ENCODE measurements at places on chromosomes 16 and 17.

DNA sequence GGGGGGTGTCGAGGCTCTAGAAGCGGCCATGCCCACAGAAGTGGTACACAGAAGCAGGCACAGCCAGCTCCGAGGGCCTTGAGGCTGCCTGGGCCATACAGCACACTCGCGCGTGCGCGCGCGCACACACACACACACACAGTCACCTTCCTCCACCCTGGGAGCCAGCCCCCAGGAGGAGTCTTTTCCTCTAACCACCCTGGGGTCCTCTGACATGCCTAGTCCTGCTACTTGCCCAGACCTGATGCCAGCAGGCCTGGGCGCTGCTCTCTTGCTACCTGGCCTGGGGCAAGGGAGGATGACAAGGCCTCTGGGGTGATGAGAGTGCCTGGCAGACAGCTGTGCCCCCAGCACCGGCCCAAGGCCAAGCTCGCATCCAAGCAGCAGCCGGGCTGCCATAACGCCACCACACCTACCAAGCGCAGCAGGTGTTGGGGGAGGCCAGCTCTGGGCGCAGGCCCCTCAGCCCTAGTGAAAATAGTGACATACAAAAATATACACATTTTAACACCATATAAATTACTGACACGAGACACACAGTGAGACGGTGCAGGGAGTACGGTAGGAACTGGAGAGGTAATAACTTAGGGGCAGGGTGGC is 41.1 kb downstream of the TSC2 start:
- no peak for DNase-seq

DNA sequence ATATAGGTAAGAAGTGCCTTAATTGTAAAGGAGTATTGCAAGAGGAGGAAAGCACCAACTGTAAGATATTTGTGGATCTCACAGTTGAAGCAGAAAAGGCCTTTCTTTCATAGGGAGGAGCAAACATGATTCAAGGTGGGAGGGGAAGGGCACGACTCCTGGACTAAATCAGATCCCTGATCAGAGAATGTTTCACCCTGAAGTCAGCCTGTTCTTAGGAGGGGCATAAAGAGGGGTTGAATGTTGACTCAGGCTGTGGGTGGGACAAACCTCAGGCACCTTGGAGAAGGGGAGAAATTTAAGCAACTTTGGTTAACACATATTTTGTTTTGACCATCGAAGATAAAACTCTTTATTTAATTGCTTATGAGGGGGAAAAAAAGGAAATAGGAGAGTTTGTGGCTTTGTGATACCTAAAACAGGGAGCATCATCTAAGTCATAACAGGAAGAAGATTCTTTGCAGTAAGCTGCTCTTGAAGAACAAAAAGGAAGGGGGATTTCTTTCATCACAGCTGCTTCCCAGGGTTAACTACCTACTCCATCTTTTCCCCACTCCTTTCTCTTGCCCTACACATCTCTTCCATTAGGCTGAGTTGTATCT is 158.6 kb upstream of the ZNF267 start:
- no peak for DNase-seq

- DNase-seq = no peak
Measured at GRCh38 chr16:61182391-61182790, 853.8 kb downstream of the CDH8 start.

GRCh38 chr17:48618256-48618896 is 3.3 kb upstream of the HOXB8 start:
- peak; percentile 76 for DNase-seq

DNA sequence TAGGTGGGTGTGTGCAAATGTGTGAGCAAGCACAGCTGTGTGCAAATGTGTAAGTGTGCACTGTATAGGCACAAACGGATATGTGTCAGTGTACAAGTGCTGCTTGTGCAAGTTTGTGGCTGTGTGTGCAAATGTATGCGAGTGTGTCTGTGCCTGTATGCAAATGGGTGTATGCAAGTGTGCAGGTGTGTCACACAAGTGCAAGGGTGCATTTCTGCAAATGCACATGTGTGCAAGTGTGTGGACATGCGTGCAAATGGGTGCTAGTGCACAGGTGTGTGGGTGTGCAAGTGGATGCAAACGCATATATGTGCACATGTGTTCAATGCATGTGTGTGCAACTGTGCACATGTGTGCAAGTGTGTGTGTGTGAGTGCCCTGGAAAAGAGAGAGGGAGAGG is 76.5 kb upstream of the TNRC6C start:
- DNase-seq = no peak

DNA sequence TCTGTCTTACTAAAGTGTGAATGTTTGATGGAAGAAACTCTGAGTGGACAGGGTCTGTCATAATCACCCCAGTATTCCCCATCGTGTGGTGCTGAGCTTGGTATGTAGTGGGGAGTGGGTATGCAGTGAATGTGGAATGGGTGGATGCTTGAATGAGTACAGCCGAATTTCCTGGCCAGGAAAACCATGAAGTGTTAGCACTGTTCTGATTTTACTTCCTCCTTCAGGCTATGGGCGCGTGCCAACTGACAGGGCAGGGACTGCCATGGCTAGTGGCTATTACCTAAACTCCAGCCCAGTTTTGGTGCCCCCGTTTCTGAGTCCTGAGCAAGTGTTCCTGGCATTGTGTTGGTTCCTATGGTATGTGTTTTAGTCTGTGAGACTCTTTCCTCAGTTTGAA is 48.6 kb downstream of the PRKCA start:
- DNase-seq = no peak

DNA sequence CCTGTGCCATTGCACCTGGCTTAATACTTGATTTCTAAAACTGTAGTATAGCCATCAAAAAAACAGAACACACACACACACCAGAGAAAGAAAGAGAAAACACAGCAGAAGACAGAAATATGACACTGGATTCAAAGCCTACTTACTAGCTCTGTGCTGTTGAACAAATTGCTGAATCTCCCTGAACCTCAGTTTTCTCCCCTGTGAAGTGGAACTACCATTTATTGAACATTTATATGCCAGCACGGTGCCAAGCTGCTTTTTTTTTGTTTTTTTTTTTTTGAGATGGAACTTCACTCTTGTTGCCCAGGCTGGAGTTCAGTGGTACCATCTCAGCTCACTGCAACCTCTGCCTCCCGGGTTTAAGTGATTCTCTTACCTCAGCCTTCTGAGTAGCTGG is 13.2 kb upstream of the ALOX12B start:
- DNase-seq = no peak

DNA sequence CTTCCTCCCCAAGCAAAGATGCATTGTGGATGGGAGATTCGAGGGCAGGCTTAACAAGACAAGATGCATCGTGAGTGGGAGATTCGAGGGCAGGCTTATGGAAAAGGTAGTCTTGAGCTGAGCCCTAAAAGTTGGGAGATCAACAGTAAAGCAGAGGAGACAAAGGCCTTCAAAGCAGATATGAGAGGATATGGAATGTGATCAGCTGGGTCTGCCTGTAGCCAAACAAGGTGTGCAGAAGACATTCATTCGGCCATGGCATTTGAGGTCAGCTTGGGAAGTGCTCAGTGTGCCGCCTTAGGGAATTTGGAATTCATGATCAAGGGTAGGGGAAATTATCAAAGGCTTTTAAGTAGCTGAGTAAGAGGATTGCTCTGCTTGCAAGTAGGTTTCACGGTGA is 39.5 kb downstream of the DNAH9 start:
- DNase-seq = no peak

DNA sequence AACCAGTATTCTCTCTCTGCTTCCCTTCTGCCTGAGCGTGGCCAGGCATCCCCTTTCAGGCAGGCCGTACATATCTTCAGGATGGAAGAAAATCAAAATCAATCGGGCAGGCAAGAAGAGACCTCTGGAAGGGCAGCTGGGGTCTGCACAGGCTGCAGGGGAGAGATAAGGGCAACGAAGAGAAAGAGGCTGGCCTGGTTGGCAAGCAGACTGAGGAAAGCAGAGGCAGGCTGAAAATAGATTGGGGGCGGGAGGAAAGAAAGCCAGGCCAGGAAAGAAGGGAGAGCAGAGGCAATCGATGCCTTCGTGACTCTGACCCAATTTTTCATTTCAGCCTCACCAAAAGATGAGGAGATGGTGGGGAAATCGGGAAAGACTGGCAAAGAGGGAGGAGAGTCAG is 18.1 kb downstream of the PIPOX start:
- DNase-seq = no peak

- DNase-seq = no peak
Measured at GRCh38 chr17:47967607-47968252, 3.2 kb upstream of the CDK5RAP3 start.

GRCh38 chr16:85188822-85189672 is 76.8 kb upstream of the CIBAR2 start:
- no peak for DNase-seq

DNA sequence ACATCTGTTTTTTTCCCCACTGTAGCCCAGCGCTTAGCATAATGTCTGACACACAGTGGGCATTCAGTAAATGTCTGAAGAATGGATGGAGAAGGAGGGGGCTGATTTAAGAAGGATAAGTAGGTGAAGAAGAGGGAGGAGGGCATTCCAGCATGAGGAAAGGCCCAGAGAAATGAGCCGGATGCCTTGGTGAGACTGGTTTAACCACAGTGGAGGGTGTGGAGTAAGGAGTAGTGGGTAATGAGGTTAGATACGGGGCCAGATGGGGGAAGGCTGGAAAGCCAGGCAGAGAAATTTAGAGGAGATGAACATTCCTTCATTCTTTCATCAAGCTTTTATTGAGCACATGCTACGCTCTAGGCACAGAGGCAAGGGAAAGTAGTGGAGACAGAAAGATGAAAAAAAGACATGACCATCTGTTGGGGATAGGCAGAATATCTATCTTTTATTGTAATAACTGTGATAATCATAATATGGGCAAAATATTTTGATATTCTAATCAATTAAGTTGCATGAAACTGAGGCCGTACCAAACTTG is 43.7 kb upstream of the NFAT5 start:
- no peak for DNase-seq

DNA sequence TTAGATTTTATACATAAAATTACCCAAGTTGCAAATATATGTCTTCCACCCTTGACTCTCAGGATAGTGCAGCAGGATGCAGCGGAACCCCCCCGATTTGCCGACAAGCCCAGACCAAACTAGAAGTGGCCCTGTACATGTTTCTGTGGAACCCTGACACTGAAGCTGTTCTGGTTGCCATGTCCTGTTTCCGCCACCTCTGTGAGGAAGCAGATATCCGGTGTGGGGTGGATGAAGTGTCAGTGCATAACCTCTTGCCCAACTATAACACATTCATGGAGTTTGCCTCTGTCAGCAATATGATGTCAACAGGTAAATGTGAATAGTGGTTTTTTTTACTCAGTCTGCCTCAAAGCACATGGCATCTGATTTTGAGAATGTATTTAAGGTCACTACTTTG is 70.7 kb downstream of the OMG start:
- DNase-seq = no peak

DNA sequence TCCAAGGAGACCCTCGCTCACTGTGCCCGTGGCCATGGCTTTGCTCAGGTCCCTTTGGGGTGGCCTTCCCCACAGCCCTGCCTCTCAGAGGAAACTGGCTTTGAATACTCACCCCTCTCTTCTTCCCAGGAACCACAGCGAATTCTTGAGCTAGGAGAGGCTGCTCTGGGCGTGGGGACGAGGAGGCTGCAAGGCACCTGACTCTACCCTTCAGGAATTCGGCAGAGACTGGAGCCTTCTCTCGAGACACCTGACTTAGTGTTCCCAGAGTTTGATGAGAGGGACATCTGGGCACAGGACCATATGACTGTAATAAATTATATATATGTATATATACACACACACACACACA is 6.2 kb downstream of the LLGL2 start:
- no peak for DNase-seq

- DNase-seq = no peak
Measured at GRCh38 chr17:31570951-31571892, 179.7 kb downstream of the RAB11FIP4 start.

GRCh38 chr17:17769869-17770631 is 66.7 kb downstream of the SREBF1 start:
- no peak for DNase-seq

DNA sequence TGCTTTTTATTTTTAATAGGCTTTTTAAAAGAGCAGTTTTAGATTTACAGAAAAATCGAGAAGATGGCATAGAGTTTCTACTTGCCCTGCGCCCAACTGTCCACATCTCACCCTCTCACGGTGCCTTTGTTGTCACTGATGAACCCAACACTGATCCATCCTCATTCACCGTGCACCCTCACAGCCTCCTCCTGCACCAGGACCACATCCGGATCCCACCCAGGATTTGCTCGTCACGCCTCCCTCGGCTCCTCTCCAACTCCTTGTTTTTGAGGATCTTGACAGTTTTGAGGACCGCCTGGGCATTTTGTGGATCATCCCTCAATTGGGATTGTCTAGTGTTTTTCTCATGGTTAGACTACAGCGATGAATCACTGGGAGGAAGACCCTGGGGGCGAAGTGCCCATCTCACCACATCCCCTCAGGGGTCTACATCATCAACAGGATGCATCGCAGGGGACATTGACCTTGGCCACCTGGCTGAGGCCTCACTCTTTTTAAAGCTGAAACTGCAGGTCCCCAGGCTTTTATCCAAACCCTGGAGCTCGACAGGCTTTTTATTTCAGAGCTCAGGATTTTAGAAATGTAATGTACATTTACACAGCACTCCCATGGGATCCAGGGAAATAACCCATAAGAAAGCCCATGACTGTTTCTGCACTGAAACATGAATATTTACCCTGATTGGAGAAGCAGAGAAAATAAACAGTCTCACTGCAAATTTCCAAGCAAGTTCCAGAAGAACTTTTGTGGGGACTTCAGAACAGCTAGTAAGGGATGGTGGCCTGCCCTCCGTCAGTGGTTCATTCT is 71.8 kb upstream of the ZNF469 start:
- DNase-seq = no peak

DNA sequence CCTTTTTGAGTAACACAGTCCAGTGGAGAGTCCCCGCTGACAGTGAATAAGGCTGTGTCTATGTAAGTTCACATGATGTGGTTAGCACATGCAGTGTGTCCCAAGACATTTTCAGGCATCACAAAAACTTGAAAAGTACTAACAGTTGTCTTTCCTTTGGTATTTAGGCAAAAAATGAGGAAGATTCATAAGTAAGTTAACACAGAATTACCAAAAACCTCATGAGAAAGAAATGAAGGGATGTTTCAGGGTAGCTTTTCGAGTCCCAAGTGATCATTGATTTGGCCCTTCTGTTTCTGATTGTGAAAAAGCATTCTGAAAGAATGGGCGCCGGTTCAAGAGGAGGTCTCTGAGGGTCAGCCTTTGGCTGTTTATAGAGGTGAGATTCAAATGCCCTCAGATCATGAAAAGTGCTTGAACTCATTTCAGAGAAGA is 529 bp upstream of the ASPA start:
- DNase-seq = no peak

- DNase-seq = no peak
Measured at GRCh38 chr16:54033747-54034146, 252.8 kb downstream of the IRX3 start.

- no peak for DNase-seq
Measured at GRCh38 chr16:88508868-88509748, 56.0 kb downstream of the ZFPM1 start.

- peak; percentile 43 for DNase-seq
Measured at GRCh38 chr17:39757931-39758873, 20.5 kb downstream of the GRB7 start.

DNA sequence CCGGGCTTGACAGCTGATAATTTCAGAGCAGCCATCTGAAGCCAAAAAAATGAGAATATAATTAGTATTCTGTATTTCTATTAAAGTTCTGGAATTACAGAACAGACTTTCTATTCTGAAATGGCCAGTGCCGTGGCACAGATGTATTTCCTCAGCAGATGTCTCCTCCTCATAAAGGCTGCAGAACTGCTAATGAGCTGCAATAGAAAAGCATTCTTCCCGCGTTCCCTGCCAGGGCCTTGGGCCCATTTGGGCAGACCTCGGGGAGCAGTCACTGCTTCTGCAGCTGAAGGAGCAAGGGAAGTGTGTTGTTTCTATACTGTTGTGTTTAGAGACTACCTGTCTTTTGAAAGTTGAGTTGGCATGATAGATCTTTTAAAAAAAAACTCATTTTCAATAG is 152.6 kb upstream of the CACNG5 start:
- no peak for DNase-seq

GRCh38 chr16:58885528-58886170 is 151.5 kb upstream of the GOT2 start:
- no peak for DNase-seq
